Non-pigmented ciliary epithelial cell (primary cell): ENCODE measurements at places on chromosomes 4 and X.
A peak's percentile ranks its signal among the peaks of the same experiment; 100 is the strongest.

DNA sequence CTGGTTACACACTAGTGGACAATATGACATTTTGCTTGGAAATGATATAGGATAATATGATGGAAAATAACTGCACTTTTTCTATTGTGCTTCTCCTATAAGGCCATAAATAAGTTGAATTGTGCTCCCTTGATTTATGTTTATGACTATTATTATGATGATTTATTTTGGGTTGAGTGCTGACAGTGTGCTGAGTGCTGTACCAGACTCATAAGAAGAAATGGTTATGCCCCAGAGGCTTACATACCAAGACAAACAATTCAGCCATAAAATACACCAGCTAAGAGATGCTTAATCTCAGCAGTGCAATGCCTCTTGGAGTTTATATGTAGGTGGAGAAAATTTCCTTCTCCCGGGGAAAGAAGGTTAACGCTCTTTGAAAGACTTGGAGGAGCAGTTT is 199.8 kb upstream of the NOCT start:
- no peak for DNase-seq

DNA sequence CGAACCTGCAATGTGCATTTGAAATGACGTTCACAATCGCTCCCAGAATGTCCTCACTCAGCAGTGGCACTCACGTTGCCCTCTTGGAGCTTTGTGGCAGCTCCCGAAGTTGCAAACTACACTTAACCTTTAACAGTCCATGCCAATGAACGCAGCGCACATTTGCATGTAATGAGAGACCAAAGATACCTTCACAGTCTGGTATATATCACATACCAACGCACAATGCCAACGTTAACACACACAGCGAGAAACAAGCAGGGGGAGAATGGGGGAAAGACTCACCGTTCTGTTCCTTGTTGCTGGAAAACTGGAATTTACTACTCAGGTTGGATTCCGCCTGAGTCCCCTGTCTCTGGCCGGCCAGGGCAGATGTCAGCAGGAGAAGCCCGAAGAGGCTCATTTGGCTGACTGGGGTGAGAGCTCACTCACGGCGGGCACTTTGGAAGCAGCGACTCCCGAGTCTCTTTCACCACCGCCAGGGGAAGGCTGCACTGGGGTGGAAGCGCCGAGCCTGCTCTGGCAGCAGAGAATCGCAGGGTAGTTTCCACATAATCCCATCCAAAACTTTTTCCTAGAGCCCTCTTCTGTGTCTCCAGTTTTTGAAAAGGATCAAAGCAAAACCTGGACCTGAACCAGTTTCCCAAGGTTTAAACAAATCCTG is 966 bp downstream of the PDGFC start:
- no peak for DNase-seq

DNA sequence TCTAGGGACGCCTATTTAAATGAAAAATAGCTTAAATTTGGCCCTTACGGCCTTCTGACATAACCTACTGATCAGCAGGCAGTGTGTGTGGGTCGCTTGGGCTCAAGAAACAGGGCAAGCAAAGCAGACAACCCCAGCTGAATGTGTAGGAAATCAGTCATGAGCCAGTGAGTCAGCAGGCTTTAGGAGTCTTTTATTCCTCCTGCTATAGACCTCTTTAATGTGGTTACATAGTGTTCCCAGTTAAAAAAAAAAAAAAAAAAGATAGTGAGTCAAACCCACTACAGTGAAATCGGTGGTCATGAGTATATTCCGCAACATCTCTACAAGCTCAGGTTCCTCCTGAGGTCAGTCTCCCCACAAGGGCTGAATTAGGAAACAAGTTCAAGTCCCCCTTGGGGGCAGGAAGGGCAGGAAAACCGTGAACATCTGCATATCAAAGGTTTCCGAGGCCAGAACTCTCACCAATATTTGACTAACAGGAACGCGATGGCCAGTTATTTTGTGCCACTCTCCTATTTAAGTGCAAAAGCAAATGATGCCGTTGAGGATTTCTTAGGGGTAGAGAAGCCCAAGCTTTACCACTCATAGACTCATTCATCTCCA is 32.7 kb downstream of the ACSL1 start:
- DNase-seq = peak; percentile 92

DNA sequence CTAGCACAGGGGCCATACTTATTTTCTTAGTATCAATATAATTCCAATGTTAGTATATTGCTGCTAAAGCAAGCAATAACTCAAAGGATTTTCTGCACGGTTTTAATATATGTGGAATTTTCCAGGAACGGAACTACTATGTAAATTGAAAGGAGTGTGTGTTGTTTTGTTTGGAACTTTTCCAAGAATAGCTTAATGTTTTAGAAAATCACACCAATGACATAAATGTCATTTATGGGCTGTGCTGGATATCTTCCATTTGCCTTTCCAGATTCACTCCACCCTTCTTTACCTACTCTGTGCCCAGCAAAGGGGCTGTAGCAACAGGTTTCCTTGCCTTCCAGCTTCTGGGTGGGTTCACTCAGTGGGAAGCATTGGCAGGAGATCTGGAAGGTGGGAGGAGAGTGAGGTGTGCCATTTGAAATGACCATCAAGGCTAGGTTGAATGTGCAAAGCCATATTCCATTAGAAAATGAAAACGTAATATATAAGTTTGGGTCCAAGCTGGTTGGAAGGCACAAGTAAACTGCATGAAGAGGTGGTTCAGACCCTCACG is 25.2 kb upstream of the ZFX start:
- no peak for DNase-seq

GRCh38 chr4:115272594-115272993 is 159.2 kb upstream of the NDST4 start:
- no peak for DNase-seq

GRCh38 chr4:148795156-148795864 is 353.1 kb upstream of the NR3C2 start:
- DNase-seq = peak; percentile 60

- DNase-seq = no peak
These were observed 65.6 kb downstream of the POLR2B start for GRCh38 chr4:57044279-57044678.

GRCh38 chr4:19689511-19689910 is 562.2 kb upstream of the SLIT2 start:
- DNase-seq = peak; percentile 80

- DNase-seq = no peak
These were observed 1070.4 kb upstream of the ADGRL3 start for GRCh38 chr4:60129740-60130139.

- DNase-seq = no peak
These were observed 169.9 kb downstream of the AASDH start for GRCh38 chr4:56217343-56217890.

GRCh38 chr4:72031868-72032608 is at the start of gene NPFFR2:
Gene NPFFR2, plus strand, starts transcription at chr4:72032000. Its CDS starts 96,592 bp downstream, at chr4:72128592.
- peak; percentile 13 for DNase-seq

DNA sequence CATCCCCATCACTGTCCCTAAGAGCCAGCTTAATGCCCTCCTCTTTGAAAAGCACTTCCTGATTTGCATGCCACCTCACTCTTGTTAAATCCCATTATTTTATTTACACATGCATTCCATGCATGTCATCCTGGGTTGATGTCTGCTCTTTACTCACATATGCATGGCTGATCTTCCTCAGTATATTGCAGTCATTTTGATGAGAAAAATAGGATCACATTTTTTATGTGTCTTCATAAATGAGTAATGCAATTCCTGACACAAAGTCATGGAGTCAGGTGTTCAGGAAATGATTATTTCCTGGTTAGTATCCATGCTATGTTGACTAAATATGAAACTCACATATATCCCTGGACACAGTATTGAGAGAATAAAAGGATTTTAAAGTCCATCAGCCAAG is 204.7 kb downstream of the SLIT2 start:
- DNase-seq = no peak

DNA sequence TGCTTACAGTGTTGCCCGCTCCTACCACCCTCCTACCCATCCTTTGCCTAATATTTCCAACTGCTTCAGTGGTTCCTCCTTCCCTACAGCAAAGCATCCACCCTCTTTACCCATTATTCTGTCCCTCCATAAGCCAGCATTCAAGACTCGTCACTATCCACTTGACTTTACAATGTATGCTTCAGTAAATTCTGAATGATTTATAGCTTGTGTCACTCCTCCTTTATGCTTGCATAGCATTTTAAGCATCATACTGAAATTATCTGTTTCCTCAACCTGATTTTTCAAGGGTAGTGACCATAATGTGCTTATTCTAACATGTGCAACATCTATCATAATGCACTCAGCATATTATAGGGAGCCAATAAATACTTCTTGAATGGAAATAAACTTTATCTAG is 365.5 kb downstream of the RAB28 start:
- DNase-seq = no peak

DNA sequence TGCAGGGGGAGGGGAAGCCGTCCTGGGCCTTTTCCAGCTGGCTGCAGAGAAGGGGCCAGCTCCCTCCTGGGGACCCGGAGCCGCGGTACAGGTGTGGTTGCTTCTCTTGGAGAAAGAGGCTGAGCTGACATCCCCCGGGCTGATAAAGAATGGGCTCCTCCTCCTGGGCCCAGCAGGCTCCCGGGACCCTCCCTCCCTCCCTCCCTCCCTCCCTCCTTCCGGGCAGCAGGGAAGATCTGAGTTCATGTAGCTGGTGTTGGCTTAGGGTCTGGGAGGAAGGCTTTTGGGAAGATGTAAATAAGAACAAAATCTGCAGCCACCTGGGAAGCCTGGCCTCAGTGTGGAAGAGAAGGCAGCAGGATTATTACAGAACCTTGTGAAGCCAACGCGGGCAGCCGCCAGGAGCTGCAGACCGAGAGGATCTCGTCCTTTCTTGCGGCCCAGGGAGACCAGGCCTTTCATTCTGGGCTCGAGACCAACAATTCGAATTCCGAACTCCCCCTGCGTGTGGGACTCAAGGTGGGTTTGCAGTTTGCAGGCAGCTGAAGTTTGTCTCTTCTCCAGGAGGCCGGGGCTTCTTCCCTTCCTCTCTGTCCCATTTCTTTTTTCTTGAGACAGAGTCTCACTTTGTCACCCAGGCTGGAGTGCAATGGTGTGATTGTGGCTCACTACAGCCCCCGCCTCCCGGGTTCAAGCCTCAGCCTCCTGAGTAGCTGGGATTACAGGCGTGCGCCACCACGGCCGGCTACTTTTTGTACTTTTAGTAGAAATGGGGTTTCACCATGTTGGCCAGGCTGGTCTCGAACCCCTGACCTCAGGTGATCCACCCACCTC is at the start of gene PLCXD1:
TSS of gene PLCXD1 (plus strand) at position 216 of the 834 bp plus-strand sequence. CDS start 2,807 bp downstream, outside the sequence.
- no peak for DNase-seq

DNA sequence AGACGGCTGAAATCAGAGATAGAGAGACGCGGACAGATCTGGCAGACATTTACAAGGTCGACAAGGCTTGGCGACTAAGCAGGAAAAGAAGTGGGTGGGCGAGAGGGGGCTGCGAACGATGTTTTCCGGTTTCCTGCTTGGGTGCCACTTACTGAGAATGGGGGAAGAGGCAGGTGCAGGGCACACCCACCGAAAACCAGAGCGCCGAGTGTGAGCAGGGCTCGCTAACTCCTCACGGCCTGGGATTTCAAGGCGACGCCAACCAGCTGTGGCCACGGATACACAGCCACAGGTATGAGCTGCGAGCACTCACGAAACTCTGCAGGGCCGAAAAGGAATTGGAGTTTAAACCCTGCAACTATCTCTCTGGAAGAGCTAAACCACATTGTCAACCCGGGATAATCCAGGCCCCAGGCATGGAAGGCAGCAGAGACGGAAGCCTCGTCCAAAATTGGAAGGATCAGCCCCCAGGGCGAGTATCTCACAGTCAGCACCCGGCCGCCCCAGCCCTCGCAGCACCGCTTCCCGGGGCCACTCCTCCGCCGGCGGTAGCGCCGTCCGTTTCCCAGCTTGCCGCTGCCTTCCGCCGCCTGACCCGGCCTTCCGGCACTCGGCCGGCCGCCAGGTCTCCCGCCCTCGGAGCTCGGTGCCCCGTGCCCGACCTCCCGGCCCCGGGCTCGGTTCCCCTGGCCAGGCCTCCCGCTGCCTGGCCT is 778 bp downstream of the CASP3 start:
- DNase-seq = no peak

DNA sequence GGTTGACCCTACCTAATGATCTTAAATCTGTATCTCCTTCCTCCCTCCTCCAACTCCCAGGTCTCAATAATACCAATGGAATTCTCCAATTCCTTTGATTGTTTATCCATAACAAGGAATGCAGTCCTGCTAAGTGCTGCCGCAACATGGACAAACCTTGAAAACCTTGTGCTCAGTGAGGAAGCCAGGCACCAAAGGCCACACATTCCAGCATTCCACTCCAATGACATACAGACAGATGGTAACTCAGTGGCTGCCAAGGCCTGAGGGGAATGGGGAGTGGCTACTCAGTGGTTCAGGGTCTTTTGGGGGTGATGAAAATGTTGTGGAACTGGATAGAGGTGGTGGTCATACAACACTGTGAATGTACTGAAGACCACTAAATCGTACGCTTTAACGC is 10.4 kb downstream of the HAUS7 start:
- DNase-seq = peak; percentile 57

DNA sequence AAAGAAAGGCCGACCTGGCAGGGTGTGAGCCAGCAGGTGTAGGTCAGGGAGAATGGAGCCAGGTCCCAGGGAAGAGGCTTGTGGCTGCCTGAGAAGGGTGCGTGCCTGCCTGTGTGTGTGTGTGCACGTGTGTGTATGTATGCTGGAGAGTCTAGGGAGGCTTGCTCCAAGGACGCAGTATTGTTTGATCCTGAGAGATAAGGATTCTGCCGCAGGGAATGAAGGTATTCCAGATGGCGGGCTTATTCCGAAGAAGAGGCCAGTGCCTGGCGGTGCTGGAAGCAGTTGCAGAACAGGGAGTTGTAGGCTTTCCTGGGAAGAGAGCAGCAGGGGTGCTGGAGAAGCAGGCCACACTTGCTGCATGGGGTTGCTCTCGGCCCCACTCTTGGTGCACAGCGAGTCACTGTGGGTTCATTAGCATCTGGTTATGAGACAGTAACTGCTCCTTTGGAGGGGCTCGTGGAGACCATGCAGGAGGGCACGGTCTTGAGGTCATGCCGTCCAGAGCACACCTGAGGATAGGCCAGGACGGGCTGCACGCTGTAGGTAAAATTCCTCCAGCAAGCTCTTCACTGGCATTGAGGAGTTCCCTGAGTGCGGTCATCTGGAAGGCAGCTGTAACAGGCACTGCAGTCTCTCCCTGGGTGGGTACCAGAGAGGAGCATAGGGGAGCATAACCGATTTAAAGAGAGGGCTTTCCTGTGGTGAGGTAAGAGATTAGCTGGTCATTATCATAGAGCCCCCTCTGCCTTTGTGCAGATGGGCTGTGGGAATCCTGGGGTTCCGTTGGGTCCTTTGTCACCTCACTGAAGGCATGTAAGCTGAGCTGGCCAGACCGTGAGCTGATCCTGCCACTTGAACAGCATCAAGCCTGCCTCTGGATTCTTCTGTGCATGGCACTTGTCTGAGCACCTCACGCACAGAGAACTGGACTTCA is 29.9 kb upstream of the MSANTD1 start:
- no peak for DNase-seq

GRCh38 chrX:17613979-17614588 is 123.2 kb upstream of the SCML1 start:
- DNase-seq = no peak

- no peak for DNase-seq
These were observed 222.7 kb upstream of the HAND2 start for GRCh38 chr4:173752610-173753230.

DNA sequence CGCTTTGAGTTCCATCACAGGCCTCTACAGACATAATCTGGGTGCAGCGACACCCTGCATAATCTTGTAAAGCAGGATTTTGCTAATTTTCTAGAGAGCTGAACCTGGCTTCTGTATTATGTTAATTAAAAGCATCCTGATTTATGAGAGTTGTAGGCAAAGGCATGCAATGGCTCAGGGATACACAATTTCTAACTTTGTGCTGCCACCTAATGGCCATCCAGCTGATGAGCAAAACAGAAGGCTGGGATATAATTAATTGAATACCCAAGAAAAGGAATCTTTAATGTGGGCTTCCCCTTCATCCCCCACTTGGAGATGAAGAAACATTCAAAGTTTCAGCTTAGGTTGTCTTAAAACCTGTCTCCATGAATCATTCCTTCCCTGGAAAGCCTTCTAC is 78.1 kb downstream of the BMP15 start:
- no peak for DNase-seq
